NCI-H774 (cell line): ENCODE measurements at places on chromosomes 1 and 21.

DNA sequence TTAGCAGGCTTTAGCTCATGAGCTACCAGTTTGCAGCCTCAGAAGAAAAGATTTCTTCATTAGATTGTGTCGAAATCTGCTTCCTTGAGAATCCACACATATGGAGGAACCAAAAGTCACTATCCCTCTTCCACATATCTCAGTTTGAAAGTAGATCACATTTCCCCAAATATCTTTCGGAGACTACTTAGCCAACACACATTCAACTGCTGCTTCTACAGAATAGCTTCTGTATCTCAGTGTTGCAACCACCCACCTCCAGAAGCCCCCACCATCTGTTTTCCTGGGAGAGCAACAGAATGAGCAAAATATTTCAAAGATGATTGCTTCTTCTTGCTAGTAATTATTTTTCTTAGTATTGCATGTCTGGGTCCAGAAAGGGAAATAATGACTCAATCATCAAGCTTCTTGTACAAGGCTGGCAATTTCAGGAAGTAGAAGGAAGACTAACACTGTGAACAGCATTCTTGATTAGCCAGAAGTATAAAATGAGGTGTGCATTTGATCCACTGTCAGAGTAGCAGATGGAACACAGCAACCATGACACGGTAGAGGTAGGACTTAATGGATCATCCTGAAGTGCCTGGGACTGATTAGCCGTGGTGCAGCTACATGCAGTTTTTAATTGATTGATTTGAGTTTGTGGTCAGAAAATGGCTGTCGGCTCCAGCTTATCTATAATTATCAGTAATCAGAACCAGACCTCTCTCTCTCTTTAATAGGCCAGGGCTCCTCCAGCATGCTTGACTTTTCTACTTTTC is 24.9 kb downstream of the ZC3H11B start:
- no peak for DNase-seq

- DNase-seq = no peak
Observed at GRCh38 chr1:31033598-31033997, 31.9 kb downstream of the PUM1 start.

DNA sequence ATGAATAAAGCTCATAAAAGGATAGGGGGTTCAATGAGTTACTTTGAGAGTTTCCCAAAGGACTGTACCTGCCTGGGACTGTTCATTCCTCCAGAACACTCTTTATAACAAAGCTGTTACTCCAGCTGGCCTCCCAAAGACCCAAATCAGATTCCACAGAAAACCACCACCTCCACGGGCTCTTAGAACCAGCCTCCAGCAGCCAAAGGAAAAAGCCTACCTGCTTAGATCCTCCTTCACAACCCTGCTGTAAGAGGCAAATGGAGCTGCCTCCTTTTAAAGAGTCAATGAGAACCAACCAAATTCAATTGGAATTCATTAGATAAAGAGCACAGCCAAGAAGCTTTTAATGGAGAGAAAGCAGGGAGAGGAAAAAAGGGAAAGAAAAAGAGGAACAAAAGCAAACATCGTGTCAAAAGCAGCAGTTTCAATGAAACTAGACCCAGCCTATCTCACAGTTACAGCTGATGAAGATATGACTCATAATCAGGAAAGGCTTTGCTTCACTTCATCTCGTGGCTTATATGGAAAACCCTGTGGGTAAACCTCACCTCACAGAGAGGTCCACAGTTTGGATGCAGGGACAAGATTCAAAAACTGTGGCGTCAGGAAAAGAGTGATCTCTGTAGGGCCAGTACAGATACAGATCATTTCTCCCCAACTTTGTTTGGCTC is 27.8 kb upstream of the FMO4 start:
- DNase-seq = no peak

DNA sequence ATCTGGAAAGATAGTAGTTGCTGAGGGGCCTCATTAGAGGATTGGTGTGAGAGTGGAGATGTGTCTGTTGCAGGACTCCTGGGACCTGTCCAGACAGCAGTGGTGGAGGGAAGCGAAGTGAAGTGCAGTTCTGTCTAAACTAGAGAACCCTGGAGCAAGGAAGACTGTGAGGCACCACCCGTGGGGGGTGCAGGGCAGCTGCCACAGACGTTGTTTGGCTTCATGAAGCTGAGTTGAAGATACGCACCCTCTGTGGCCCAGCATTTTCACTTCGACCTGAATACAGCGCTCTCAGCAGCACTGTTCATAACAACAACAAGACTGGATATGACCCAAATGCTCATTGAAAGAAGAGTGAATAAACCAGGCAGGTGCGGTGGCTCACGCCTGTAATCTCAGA is 29.3 kb downstream of the ABCG1 start:
- DNase-seq = no peak

DNA sequence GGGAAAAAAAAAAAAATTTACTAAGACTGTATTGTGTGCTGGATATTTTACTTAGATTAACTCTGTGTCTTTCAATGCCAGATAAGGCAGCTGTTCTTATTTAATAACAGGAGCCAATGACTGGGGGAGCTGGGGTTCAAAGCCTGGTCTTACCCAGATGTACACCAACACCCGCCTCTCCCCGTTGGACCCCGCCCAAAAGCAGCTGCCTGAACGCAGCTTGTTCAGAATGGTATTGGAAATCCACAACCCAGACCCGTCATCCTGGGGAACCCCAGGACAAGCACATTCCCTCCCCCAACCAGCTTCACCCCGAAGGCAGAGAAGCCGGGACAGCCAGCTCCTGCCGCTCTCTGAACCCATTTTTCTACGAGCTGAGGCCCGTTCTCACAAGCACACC is 113.6 kb upstream of the TMPRSS2 start:
- DNase-seq = no peak

- DNase-seq = no peak
Observed at GRCh38 chr1:187551061-187551460, 722.3 kb downstream of the PLA2G4A start.
